ENCODE measurements at places on chromosomes 2 and 18.

GRCh38 chr2:239315308-239315707, 85.5 kb downstream of the HDAC4 start:
- peak; percentile 1 for DNase-seq

DNA sequence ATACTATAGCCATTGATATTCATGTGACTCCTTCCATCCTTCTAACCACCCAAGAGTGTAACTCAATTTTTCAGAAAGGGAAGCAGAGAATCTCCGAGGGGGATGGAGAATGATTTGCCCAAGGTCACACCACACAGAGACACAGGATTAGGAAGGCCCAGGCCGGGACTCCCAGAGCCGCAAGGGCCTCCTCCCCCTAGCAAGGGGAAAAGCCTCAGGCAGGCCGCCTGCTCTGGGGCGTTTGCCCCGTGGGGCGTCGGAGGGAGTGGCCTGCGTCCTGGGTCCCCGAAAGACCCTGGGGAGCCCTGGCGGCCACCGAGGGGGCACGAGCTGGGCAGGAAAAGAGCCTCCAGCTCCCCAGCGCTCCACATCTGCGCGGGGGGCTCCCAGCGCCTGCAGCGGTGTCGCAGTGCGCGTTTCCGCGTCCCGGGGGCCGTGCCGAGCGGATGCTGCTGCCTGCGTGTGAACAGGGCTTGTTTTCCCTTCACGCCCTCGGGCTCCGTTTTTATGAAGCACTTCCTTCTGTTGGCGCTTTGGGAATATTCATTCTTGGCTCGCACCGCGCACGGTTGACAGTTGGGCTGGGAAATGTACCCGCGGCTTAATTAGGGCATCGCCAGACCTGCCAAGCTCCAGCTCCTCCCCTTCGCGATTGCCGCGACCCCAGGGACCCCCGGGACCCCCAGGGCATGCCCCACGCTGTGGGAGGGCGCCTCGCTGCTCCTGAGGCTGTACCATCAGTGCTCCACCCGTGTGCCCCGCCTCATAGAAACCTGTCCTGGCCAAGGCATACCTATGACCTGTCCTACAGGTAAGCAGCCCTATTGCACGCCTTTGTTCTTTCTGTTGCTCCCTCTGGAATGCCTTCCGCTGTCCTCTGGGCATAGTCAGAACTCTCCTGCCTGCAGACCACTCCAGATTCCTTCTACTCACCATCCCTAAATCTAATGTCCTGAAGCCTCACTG, 158.9 kb upstream of the GLI2 start:
- DNase-seq: no peak

DNA sequence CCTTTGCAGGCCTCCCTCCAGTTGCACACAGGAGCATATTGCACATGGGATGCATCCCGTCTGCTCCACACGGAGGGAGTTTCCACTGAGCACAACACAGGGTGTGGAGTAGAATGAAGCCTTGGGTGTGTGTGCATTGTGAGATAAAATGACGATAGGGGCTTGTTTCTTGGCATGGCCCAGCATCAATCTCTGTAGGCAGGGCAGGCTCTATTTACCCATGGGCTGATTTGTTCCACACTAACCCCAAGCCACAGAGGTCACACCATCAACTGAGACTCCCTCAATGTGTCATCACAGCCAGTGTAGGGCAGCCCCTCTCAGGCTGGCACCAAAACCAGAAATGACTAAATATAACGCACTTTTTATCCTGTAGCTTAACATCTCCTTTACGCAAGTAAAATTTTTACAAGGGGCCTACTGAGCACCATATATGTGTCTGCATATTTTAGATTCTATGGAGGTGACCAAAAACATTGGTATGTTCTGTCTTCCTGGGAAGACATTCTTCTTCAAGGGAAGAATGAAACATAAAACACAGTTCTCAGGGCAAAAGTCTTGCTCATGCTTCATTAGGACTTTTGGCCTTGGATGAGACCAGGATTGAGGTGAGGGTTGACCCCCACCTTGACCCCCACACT, 2.7 kb upstream of the GKN1 start:
- DNase-seq: no peak

GRCh38 chr2:111678651-111679050, 205.3 kb downstream of the ANAPC1 start:
- DNase-seq: no peak

- DNase-seq: no peak
Observed at GRCh38 chr2:47509821-47510385, 106.9 kb downstream of the MSH2 start.

DNA sequence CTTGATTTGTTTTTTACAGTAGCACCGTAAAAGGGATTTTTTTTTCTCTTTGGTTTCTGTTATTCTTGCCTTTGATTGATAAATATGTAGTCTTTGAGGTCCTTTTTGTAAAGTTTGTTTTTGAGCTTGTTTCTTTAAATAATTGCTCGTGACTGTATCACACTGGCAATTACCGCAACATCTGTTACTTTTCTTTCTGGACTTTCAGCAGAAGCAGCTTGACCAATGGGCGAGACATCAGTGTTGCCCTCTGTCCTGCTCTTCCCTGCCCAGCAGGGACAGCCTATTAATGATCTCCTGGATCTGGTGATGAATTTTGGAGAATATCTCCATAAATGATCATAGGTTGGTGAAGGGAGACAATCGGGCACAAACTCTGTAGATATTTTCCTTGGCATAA, 74.9 kb downstream of the TDRD15 start:
- DNase-seq: no peak

- DNase-seq: no peak
Observed at GRCh38 chr2:219087361-219087760, 26.6 kb upstream of the IHH start.

GRCh38 chr2:236749346-236749745, 179.7 kb downstream of the ACKR3 start:
- DNase-seq: no peak

DNA sequence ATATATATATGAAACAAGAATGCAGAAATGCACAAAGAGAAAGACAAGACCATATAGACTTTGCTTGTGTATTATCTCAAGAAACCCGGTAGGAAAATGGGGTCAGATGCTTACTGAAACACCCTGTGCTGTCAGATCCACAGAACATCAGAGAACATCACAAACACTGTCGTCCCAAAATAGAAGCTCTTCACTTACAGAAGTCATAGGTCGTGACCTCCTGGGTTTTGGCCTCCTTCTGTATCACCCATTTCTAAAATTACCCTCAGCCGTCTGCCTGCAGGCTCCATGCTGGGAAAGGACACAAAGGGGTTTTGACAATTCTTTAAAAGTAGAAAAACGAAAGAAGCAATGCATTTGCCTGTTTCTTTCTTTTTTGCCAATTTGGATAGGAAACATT, 137.9 kb downstream of the PAX3 start:
- no peak for DNase-seq

- no peak for DNase-seq
Observed at GRCh38 chr2:11738589-11739436, 7.6 kb upstream of the LPIN1 start.

GRCh38 chr2:239898292-239898925, 126.7 kb downstream of the NDUFA10 start:
- DNase-seq: no peak

- DNase-seq: no peak
Observed at GRCh38 chr2:234970477-234970882, 18.7 kb downstream of the SH3BP4 start.

DNA sequence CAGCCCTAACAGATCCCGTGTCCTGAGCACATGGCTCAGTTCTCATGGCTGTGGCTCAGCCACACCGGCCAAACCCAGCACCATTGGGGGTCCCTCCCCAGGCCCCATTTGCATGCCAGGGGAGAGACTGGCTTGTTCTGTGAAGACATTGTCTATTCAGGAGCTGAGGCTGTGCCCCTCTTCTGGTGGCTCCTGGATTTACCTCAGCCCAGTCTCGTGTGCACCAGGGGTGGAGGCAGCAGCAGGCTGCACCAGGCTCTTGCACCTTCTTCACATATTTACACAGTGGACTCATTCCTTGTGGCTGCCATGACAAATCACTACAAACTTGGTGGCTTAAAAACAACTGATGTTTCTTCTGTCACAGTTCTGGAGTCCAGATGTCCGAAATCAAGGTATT, 92.4 kb upstream of the ITGA6 start:
- DNase-seq: no peak

- DNase-seq: no peak
Observed at GRCh38 chr18:2961821-2962220, 51.1 kb downstream of the LPIN2 start.

DNA sequence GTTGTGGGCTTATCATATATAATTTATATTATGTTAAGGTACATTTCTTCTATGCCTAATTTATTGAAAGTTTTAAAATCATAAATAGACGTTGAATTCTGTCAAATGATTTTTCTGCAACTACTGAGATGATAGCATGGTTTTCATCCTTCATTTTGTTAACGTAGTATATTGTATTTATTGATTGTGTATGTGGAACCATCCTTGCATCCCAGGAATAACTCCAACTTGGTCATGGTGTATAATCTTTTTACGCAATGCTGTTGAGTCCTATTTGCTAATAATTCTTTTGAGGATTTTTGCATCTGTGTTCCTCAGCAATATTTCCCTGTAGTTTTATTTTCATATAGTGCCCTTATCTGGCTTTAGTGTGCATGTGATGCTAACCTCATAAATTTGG, 152.7 kb downstream of the ADCYAP1 start:
- no peak for DNase-seq

GRCh38 chr2:183244300-183244844, 120.1 kb downstream of the NUP35 start:
- no peak for DNase-seq

DNA sequence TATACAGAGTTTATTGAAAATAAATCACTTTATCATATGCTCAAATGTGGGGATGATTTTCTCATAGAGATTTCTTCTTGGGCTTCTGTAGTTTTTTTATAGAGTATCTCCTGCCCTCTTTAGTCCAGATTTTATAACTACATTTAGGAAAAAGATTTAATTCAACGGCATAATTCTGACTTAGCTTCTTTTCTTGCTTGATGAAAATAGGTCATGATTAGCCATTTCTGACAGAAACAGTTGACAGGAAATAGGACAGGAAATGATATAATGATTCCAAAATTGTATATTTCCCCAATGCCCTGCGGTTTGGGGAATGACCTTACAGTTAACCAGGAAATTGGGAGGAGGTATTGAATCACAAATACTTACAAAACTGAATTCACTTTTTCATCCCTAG, 1531.9 kb upstream of the ACVR2A start:
- DNase-seq: no peak

DNA sequence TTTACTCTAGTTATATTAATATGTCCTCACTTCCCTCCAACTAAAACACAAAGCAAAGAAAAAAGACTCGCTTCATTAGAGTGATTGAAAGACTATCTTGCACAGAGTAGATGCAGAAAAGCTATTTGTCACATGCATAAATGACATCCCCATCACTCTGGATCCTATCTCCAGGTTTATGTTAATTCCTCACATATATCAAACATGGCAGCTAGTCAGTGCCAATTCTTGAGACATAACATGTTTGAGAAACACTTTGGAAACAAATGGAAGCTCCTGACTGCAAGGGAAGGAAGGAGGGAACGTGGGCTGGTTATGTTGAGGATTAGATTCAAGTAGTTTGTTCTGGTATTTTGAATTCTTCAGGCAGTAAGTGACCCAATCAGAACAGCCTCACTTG, 89.8 kb upstream of the BCL2L11 start:
- DNase-seq: no peak

DNA sequence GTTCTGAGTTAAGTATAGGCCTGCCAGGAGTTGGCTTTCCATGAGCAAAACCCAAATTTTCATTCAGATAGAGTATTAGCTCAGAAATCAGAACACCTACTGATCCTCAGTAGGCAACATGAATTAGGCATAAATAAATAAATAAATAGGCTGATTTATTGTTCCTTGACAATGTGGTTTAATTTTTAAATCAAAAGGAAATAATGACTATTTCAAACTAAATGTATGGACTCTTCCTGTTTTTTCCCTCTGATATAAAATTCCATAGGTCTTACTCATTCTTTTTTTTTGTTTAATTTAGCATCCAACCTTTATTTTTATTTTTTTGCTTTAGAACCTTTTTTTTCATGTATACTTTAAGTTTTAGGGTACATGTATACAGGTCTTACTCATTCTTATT, 140.2 kb upstream of the ITGA6 start:
- DNase-seq: no peak

GRCh38 chr2:229731916-229732315, 17.6 kb upstream of the DNER start:
- no peak for DNase-seq

DNA sequence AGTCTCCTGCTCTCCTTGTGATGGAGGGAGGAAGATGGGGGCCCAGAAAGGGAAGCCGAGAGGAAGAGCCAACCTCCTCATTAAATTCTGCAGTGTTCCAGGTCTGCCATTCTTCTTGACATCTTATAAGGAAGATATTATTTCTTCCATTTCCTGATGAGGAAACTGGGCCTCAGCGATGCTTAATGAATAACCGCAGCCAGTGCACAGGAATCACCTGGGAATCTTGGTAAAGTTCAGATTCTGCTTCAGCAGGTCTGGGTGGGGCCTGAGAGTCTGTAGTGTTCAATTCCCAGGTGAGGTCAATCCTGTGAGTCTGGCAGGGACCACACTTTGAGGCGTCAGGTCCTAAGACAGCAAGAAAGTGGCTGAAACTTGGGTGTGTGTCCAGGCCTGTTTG, 17.3 kb downstream of the PCARE start:
- DNase-seq: no peak

- DNase-seq: no peak
Observed at GRCh38 chr2:12278217-12278750, 438.5 kb upstream of the TRIB2 start.

DNA sequence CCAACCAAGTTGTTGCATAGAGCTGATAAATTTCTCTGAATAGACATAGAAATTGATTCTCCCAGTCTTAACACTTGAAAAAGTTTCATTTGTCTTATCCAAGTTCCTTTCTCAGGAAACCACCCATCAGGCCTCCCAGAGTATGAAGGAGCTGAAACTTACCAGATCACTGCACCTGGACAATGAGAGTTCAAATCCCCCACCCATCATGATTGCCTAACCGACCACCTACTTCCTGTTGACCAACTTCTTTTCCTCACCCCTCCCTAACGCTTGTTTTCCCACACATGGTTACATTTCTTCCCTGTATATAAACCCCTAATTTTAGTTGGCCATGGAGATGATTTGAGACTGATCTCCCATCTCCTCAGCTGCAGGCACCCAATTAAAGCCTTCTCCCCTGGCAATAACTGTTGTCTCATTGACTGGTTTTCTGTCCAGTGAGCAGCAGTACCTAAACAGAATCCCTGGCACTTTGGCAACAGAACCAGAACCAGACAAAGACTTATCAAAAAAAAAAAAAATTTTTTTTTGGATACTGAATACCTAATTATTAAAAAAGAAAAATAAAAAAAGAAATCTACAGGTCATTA, 103.0 kb downstream of the SPIRE1 start:
- DNase-seq: no peak

GRCh38 chr18:55096263-55096951, 137.1 kb upstream of the CCDC68 start:
- DNase-seq: no peak

- DNase-seq: no peak
Observed at GRCh38 chr2:7392076-7392787, 475.0 kb downstream of the RNF144A start.

Measured in stimulated activated CD4-positive, alpha-beta T cell treated with anti-CD3 and anti-CD28 coated beads, Interleukin-4, amount 100 ng/mL, for 1 hour (primary cell).